ENCODE measurements at places on chromosomes 12 and 14. TPM values are rescaled to one million over a fixed set of nuclear protein-coding genes. Genes with fewer than 3 reads are reported as not detected.

GRCh38 chr14:56963381-56963780 lies 153.1 kb upstream of the OTX2 start:
- no peak for DNase-seq

The IL26 gene
- total RNA-seq, result not detected

The GPR162 gene
- total RNA-seq, result 1.2 TPM

DNA sequence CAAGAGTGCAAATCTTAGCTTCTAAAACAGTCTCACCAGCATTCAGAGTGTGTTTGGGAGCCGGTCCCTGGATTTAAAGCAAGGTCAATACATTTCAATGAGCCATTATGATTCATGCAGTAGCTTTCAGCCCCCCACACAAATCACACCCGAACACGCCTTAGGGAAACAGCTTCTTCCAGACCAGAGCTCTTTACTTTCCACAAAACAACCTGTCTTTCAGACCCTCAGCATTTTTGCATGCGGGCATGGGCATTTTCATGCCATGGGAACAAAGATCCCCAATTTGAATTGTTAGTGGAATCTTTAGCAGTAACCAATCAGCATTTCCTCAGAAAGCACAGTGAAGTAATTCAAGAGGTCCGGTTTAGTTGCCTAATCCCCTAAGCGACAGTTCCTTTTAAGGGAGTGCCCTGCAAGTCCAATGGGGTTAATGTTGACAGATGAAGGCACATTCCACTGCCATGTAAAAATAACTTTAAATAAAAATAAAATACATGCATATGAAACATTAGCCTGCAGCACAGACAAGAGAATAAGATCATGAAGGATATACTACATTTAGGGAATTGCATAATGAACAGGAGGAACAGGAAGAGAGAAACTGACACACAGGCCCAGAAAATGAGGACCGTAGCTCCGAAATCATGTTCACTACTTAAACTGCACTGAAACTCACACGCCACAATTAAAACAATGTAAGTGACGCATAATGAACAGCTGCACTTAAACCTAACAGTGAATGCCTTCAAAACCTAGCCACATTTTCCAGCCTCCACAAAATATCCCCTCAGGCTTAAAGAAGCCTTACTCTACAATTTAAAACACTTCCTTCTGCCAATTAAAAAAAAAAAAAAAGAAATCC lies 4.0 kb downstream of the VPS37B start:
- no peak for DNase-seq

DNA sequence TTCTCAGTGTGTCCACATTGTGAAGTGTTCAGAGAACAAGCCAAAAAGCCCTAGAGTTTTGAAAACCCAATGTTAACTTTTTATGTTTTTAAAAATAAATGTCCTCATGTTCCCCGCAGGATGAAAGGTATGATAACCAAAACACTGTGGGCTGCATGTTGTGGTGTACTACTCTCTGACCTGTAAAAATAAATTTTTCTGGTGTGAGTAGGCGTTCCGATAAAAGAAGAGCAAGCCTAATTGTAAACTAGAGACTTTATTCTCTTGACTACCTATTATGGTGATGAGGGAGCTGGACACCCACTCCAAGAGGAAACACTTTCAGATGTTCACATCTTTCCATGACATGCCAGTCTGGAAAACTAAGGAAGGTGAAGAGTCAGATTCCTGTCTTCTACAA lies 18.2 kb downstream of the PTGER2 start:
- no peak for DNase-seq

DNA sequence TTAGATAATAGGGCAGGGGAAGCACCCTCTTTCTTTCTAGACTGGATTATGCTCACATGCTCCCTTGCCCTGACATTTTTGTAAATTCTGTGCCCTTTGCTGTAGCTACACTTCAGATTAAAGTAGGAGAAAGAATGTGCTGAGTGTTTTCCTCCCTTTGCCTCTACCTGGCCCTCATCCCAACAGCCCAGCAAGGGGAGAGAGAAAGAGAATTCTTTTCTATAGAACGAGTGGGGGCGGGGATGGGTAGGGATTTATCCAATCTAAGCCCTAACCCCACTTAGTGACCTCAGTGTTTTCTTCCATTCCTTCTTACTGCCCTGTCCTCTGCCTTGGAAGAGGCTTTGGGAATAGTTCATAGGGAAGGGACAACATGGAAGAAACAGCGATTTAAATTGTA lies 13.5 kb downstream of the GPR84 start:
- no peak for DNase-seq

The SPTLC2 gene
- 45.8 TPM for total RNA-seq

All from Caco-2 (cell line).